ENCODE measurements at places on chromosomes 7 and 10.

- DNase-seq, result no peak
Measured at GRCh38 chr10:45050551-45051235, 50.0 kb downstream of the ZNF22 start.

GRCh38 chr10:36002445-36002844 lies 360.3 kb upstream of the FZD8 start:
- no peak for DNase-seq

DNA sequence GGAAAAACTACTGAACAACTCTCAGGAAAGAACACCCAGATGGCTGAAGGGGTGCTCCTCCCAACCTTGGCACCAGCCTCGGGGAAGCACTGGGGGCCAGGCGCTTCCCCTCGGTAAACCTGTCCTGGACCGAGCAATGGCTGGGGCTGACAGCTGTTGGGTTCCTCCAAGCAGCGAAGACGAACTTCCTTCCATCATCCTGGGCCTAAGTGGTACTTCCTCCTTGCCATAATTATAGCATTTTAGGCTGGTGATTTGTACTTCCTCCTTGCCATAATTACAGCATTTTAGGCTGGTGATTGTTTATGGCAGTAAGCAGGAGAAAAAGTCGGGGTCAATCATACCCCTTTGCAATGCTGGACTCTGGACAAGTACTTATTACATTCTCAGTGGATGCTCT lies 69.3 kb downstream of the MYOF start:
- no peak for DNase-seq

DNA sequence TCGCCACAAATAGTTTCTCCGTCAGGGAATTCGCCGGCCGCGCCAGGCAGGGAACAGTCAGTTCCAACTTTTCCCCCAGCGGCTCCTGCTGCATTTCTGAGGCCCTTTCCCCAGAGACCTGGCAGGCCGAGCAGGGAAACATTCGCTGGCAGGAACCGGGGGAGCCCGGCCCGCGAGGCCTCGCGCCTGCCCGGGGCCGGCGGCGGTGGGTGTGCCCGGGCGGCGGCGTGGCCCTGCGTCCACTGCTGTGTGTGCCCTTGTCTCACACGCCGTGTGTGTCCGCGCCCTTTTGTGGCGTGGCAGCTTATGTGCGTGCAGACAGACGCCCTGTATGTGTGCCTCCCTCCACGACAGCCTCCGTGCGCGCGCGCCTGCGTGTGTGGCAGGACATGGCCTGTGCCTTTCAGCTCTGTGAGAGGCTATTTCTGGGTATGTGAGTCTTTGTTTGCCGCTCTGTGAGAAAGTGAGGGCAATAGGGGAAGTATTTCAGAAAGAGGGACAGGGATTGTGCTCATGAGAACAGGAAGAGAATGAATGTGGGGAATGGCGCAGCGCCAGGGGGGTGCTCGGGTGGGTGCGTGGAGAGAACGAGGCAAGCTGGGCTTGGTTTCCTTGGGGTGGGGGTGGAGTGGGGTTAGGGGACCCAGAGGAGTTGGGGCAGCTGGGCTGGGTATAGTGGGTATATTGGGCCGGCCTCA lies 689 bp upstream of the SMARCD3 start:
- no peak for DNase-seq

DNA sequence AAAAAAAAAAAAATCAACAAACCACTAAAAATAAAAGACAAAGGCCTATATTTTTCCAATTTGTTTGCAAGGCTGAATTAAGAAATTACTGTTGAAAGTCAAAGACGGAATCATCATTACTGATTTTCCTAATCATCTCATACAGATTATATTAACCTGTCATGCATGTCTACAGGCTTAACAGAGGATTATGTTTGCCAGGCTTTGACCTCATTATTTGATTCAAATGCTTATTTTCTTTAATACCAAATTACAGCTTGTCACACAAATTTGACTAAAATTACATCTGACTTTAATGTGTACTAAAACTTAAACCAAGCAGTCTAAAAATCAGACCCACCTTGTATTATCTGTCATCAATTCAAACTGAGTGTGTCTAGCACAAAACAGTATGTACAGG lies 21.2 kb downstream of the KIF5B start:
- no peak for DNase-seq

- no peak for DNase-seq
Measured at GRCh38 chr10:113273181-113274163, 279.4 kb upstream of the HABP2 start.

DNA sequence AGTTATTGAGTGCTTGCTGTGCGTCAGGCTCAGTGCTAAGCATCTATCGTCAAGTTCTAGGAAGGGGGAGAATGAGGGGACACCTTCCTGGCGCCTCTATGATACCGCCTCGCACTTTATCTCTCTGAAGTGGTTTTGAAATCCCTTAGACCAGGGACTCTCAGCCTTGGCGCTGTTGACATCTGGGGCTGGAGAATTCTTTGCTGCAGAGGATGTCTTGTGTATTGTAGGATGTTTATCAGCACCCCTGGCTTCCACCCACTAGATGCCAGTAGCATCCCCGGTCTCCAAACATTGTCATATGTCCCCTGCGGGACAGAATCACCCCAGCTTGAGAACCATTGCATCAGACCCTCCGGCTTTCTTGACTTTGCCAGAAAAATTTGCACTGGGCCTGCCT lies 285.5 kb downstream of the CCDC3 start:
- DNase-seq, result no peak

- no peak for DNase-seq
Measured at GRCh38 chr7:68280931-68281330, 1284.3 kb downstream of the TYW1 start.

- no peak for DNase-seq
Measured at GRCh38 chr7:50662041-50662694, 97.0 kb upstream of the DDC start.

GRCh38 chr10:70335246-70335613 lies 47.2 kb downstream of the LRRC20 start:
- no peak for DNase-seq

GRCh38 chr10:97685395-97685958 lies 1.6 kb downstream of the AVPI1 start:
- DNase-seq, result no peak

DNA sequence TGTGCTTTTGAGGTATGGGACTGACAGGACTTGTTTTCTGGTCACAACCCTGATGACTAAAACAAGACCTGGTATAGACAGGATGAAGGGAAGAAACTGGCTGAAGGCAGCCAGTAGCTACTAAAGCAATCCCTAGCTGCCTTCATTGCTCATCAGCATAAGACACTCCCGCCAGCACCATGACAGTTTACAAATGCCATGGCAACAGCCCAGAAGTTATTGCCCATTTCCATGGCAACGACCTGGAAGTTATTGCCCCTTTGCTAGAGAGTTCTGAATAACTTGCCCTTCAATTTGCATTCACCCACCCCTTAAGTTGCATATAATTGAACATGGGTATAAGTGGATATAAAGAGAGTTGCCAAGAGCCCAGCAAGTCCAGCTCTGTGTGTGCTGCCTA lies 169.6 kb upstream of the FAM171A1 start:
- no peak for DNase-seq

GRCh38 chr7:129009437-129009836 lies 45.5 kb downstream of the TNPO3 start:
- no peak for DNase-seq

- no peak for DNase-seq
Measured at GRCh38 chr7:155585532-155585895, 39.2 kb upstream of the CNPY1 start.

DNA sequence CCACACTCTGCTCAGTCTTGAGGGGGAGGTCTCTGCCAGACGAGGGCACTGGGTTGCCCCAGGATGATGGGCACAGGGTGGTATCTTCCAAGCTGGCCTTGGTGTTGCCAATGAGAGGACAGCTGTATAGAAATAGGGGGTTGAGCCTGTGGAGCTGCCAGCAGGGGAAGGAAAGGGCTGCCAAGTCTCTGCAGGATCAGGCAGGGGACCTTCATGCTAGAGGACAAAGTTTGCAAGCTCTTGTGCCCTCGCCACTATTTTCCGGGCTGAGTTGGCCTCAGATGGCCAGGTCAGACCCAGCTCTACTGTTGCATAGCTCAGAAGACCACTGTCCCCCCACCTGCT lies 68.7 kb downstream of the ARHGAP22 start:
- no peak for DNase-seq

GRCh38 chr7:76425156-76425555 lies 406 bp downstream of the ZP3 start:
- no peak for DNase-seq

DNA sequence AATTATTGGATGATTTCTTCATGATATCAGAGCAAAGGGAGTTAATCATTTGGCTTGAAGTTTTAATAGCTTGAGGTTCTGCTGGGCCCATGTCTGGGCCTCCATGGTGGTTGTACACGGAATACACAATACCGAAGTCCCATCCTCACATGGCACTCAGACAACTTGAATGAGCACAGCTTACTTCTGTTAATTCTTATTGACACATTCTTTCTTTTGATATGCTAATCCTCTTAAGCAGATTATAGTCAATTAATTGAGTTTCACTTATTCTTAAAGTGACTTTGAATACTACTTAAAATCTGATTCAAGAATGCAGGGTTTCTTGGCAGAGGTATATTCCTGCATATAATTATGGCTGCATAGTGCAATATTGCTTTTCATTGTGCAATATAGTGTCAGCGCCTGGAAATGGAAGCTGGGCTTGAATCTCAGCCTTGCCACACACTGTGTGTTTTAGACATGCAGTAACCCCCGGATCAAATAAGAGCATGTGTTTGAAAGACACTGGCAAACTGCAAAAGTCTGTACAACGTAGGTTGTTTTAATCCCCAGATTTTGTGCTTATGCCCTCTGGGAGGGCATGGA lies 543.5 kb upstream of the ADARB2 start:
- no peak for DNase-seq

- no peak for DNase-seq
Measured at GRCh38 chr7:112168915-112169314, 37.3 kb downstream of the DOCK4 start.

DNA sequence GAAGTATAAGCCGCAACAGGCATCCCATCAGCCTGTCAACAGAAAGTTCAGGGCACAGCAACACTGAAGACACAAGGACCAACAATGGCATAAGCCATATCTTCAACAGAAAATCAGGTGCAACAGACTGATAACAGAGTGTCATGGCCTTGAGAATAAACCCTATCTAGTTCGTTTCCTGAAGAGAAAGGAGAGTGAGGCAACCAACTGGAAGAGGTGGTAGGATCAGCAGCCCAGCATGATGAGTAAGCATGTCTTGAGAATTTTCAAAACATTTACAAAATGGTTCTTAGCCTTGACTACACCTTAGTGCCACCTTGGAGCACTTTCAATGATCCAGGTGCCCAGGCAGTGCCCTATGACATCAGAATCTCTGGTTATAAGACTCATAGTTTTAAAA lies 290.2 kb upstream of the SEMA3C start:
- DNase-seq, result no peak

- DNase-seq, result no peak
Measured at GRCh38 chr7:132991615-132992587, 90.0 kb downstream of the CHCHD3 start.

DNA sequence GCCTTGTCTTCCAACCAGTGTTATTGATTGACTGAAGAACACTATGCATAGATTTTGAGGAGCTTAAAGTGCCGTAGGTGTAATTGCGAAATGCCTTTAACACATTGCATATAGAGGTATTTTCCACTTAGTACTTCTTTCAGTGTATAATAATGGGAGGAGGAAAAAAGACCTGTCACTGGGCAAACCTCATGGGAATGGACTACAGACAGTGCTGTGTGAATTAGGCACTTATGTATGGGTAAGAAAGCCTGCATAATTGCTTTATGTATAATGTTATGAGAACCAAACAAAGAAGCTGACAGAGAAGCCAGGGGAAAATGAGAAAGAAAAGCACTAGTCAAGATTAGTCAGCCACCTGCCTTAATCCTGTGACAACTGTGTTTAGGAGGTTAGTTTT lies 12.4 kb upstream of the SCRN1 start:
- no peak for DNase-seq

- no peak for DNase-seq
Measured at GRCh38 chr10:61001731-61002122, 57.7 kb upstream of the RHOBTB1 start.

DNA sequence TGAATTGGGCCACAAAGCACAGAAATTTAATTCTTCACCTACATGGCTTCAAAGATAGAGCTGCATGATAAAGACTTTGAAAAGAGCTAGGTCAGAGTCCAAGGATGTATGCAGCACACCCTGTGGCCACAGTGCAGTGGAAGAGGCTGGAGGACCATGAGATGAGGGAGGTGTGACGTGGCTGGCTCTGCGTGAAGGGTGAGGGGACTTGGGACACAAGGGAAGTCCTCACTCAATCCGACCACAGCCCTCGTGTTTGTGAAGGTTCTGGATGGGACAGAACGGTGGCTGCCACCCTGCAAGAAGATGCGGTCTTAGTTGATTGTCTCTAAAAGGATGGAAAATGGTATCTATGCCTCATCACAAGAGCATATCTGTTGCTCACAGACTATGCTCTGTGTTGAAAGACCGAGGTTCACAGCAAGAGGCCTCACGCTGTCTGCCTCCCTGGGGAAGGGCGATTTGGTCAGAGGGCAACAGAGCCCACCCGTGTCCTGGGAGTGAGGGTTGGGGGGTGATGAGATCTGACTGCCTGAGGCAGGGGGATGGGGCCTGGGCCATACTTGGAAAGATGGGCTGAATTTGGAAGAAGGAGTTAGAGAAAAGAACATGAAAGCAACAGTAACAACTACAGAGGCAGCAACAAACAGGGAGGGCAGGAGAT lies 174.4 kb upstream of the SHH start:
- no peak for DNase-seq

DNA sequence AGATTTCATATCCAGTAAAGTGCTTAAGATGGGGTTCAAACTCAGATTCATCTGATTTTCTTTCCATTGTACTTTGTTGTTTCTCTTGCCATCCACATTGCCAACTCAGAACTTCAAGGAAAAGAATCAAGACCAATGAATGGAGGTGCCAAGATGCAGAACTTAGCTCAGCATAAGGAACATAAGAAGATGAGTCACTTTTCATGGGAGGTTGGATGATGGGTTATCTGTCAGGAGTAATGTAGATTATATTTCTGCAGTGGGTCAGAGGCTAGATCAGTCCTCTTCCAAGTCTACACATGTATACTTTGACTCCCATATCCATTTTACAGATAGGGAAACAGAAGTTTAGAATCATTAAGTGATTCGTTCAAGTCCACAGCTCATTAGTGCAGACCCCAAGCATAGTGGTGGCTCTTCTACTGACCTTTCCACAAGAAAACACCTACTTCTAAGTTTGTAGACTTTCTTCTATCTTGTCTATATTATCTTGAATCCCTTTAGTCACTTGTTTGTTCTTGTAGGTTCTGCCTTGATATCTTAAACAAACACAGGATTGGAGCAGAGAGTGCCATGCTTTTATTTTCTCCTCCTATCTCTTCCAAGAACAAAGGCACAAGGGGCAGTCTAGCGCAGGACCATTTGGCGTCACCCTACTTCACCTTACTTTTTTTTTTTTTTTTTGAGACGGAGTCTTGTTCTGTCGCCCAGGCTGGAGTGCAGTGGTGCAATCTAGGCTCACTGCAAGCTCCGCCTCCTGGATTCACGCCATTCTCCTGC lies 14.0 kb upstream of the ADD3 start:
- no peak for DNase-seq

Data from esophagus squamous epithelium (tissue), 5 donors.